ENCODE measurements at places on chromosomes 12 and 14.

DNA sequence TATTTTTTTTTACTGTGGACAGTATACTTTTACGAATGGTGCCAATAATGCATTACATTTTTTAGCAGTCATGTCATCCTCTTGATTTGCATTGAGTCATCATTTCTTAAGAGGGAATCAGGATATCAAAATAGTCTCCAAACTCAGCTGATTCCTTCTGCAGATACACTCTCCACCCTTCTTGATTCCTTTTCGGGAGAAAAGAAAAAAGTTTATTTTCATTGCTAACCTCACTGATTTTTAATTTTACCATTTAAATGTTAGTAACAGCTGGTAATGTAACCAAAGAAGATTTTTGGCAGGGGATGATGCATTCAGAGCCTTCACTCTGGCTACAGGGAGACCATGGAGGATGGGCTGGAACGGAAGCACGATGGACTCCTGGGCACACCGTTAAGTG lies 47.5 kb downstream of the MRPL42 start:
- H3K27ac ChIP-seq = no peak overlapping the region
- no peak overlapping the region for H3K4me3 ChIP-seq
- H3K27me3 ChIP-seq = no peaks in the 10 kb centered on the region
- DNase-seq = no peak

DNA sequence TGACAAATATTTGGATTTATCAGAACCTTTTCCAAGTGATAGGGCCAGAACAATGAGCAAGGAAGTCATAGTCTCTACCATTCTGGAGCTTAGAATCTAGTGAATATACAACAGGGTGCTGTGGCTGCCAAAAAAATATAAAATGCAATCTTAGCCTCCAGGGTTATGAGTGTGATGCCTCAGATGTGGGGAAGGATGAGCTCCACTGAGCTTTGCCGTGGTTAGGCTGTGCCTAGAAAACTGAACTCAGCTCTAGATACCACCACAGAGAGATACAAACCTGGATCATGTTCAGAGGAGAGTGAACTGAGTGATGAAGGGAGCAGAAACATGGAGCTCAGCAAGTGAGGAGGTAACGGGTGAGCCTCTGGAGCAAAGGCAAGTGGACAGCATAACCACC lies 138.1 kb upstream of the HIF1A start:
- H3K36me3 ChIP-seq = no peaks in the 10 kb centered on the region
- H3K27ac ChIP-seq = no peak overlapping the region
- no peak overlapping the region for H3K4me3 ChIP-seq
- H3K4me1 ChIP-seq = 0 out of 2 replicates have a peak, but pooled peaks cover 5% of the 10 kb centered on the region

- H3K27ac ChIP-seq = peak overlapping the region; percentile 94
- H3K27me3 ChIP-seq = no peaks in the 10 kb centered on the region
- peak; percentile 86 for DNase-seq
Observed at GRCh38 chr12:123119808-123120207, 31.1 kb downstream of the PITPNM2 start.

DNA sequence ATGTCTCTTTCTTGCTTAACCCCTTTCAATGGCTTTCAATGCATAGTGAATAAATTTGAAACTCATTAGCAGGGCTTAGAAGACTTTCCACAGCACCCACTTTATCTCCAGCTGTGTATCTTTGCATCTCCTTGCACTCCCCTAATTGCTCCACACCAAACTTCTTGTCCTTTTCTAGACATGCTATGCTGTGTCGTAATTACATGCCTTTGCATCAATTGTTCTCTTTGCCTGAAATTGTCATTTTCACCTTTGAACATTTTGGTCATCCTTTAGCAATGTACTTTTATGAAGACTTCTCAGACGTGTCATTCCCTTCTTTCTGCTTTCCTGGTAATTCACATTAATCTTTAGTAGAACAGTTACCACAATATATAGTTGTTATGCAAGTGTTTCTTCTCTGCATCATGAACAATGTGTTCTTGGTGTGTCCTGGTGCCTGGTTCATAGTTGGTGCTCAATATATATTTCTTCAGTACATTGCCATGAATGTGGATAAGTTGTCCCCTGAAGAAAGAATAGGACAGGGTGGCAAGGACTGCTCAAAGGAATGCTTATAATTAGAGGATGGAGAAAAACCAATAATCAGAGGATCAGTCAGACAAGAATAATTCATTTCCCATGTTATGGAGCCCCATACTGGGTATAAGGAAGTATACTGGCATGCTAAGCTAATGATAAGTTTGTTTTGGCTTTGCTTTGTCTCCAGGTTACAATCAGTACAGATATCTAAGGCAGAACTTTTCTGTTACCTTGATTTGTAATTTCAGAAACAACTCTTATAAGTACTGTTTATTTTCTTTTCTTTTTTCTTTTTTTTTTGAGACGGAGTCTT lies 27.2 kb downstream of the ARF6 start:
- H3K27me3 ChIP-seq = no peaks in the 10 kb centered on the region
- DNase-seq = no peak
- no peaks in the 10 kb centered on the region for H3K4me1 ChIP-seq
- H3K4me3 ChIP-seq = no peak overlapping the region
- no peaks in the 10 kb centered on the region for H3K36me3 ChIP-seq
- no peak overlapping the region for H3K27ac ChIP-seq

DNA sequence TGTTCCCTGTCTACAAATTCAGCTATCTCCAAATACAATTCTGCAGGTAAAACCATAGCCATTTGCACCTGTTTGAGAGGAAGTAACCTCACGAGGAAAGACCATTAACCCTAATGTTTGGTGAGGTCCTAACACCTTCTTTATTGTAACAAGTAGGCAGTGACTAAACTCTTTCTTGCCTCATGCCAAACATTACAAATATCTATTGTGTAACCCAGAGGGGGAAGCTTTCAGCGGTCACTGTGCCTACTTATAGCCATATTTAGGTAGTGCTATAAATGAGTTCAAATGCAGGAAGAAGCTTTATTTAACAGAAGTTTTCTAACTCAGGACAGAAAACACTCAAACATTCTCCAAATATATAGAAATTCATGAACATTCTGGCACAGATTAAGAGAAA lies 252.7 kb downstream of the LRFN5 start:
- DNase-seq = no peak
- H3K36me3 ChIP-seq = no peaks in the 10 kb centered on the region
- H3K4me3 ChIP-seq = no peak overlapping the region
- no peak overlapping the region for H3K27ac ChIP-seq
- no peaks in the 10 kb centered on the region for H3K27me3 ChIP-seq
- H3K4me1 ChIP-seq = no peaks in the 10 kb centered on the region

- no peak overlapping the region for H3K4me3 ChIP-seq
- no peaks in the 10 kb centered on the region for H3K27me3 ChIP-seq
- no peak overlapping the region for H3K27ac ChIP-seq
- H3K4me1 ChIP-seq = no peaks in the 10 kb centered on the region
- no peak for DNase-seq
Observed at GRCh38 chr12:93943780-93944179, 204.6 kb upstream of the PLXNC1 start.

GRCh38 chr12:121822393-121823100 lies 18.7 kb downstream of the SETD1B start:
- no peaks in the 10 kb centered on the region for H3K4me1 ChIP-seq
- H3K27ac ChIP-seq = no peak overlapping the region
- H3K27me3 ChIP-seq = no peaks in the 10 kb centered on the region
- no peak overlapping the region for H3K4me3 ChIP-seq
- no peak for DNase-seq

- no peak overlapping the region for H3K27ac ChIP-seq
- H3K27me3 ChIP-seq = no peaks in the 10 kb centered on the region
- H3K4me1 ChIP-seq = no peaks in the 10 kb centered on the region
- H3K4me3 ChIP-seq = no peak overlapping the region
- no peaks in the 10 kb centered on the region for H3K36me3 ChIP-seq
Observed at GRCh38 chr12:128137140-128137539, 129.8 kb upstream of the TMEM132C start.

GRCh38 chr12:58268069-58268468 lies 326.7 kb downstream of the ATP23 start:
- no peak overlapping the region for H3K4me3 ChIP-seq
- H3K27me3 ChIP-seq = no peaks in the 10 kb centered on the region

DNA sequence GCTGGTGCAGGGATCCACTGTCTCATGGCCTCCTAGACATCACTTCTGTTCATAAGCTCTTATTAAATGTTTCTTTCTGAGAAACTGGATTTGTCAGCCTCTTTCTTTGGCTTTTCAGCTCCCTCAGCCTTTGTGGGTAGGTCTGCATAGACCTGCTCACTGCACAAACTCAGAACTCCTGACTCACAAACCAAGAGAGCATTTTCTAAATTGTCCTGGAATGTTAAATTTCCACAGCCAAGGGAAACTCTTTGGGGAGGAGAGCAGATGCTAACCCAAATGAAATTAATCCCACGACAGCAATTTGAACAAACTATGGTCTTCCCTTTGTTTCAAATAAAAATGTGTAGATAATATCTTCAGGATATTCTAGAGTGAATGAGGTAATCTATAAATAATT lies 19.5 kb upstream of the CERS5 start:
- H3K36me3 ChIP-seq = no peaks in the 10 kb centered on the region
- no peaks in the 10 kb centered on the region for H3K27me3 ChIP-seq
- DNase-seq = no peak
- no peak overlapping the region for H3K4me3 ChIP-seq

GRCh38 chr12:26334621-26335124 lies 139.3 kb downstream of the SSPN start:
- H3K36me3 ChIP-seq = no peaks in the 10 kb centered on the region
- no peak for DNase-seq
- H3K4me3 ChIP-seq = no peak overlapping the region
- H3K27ac ChIP-seq = no peak overlapping the region

DNA sequence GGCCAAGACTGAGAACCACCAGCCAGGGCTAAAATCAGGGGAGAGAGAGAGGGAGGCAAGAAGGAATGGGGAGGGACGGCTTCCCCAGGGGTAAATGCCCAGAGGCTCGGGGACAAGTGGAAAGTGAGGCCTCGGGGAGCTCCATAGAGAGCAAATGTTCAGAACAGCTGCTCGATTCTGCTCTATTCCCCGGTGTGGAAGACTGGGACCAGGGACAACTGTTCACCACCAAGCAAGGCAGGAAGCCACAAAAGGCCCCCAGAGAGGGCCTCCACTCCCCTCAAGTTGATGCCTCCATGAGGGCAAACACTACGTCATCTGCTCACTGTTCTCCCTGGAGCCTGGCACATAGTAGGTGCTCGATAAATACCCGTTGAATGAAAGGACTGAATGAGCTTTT lies 53.5 kb downstream of the IRF2BPL start:
- no peak for DNase-seq
- no peak overlapping the region for H3K27ac ChIP-seq
- no peaks in the 10 kb centered on the region for H3K4me1 ChIP-seq
- H3K27me3 ChIP-seq = no peaks in the 10 kb centered on the region
- H3K36me3 ChIP-seq = no peaks in the 10 kb centered on the region
- no peak overlapping the region for H3K4me3 ChIP-seq

DNA sequence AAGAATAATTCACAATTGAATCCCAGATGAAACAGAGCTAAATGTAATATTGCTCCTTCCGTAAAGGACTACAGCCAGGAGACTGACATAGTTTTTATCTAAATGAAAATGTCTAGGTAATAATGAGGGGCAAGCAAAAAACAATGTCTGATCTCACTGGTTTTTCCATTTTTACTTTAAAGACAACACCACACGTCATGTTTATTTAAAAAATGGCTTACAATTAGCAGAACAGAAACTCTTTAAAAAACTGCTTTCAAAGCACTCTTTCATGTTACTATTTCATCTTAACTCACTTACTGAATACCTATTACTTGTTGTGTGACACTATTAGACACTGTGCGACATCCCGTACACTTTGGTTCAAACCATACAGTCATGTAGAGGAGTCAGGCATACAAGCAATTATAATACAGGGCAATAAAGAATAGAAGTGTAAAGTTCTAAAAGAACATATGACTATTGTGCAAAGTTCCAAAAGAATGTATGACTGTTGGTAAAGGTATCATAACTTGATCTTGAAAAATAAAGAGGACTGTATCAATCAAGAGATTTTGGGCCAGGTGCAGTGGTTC lies 9.1 kb downstream of the BTBD7 start:
- no peak overlapping the region for H3K4me3 ChIP-seq
- no peaks in the 10 kb centered on the region for H3K27me3 ChIP-seq
- H3K4me1 ChIP-seq = peaks cover 10% of the 10 kb centered on the region
- peak; percentile 10 for DNase-seq

- H3K36me3 ChIP-seq = no peaks in the 10 kb centered on the region
- no peak overlapping the region for H3K27ac ChIP-seq
- peak; percentile 64 for DNase-seq
- H3K27me3 ChIP-seq = no peaks in the 10 kb centered on the region
Observed at GRCh38 chr12:14408208-14408607, 42.7 kb downstream of the ATF7IP start.

GRCh38 chr14:76931631-76932402 lies 96.7 kb downstream of the IRF2BPL start:
- H3K27me3 ChIP-seq = no peaks in the 10 kb centered on the region
- DNase-seq = no peak
- H3K4me3 ChIP-seq = no peak overlapping the region
- peaks cover 5% of the 10 kb centered on the region for H3K4me1 ChIP-seq

DNA sequence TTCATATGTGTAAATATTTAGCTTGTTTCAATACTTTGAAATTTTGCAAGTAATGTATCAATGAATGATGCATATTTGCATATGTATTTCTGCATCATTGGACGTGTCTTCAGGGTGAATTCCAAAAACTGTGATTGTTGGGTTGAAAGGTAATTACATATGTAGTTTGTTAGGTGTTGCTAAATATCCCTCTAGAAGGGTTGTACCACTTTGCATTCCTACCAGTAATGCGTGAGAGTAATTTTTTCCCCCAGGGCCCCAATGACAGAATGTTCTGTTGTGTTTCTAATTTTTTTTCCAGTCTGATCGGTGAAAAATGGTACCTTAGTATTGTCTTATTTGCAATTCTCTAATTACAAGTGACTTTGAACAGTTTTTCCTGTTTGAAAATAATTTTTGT lies 408.9 kb downstream of the NAV3 start:
- H3K4me3 ChIP-seq = no peak overlapping the region
- DNase-seq = no peak
- no peaks in the 10 kb centered on the region for H3K27me3 ChIP-seq
- no peaks in the 10 kb centered on the region for H3K4me1 ChIP-seq

DNA sequence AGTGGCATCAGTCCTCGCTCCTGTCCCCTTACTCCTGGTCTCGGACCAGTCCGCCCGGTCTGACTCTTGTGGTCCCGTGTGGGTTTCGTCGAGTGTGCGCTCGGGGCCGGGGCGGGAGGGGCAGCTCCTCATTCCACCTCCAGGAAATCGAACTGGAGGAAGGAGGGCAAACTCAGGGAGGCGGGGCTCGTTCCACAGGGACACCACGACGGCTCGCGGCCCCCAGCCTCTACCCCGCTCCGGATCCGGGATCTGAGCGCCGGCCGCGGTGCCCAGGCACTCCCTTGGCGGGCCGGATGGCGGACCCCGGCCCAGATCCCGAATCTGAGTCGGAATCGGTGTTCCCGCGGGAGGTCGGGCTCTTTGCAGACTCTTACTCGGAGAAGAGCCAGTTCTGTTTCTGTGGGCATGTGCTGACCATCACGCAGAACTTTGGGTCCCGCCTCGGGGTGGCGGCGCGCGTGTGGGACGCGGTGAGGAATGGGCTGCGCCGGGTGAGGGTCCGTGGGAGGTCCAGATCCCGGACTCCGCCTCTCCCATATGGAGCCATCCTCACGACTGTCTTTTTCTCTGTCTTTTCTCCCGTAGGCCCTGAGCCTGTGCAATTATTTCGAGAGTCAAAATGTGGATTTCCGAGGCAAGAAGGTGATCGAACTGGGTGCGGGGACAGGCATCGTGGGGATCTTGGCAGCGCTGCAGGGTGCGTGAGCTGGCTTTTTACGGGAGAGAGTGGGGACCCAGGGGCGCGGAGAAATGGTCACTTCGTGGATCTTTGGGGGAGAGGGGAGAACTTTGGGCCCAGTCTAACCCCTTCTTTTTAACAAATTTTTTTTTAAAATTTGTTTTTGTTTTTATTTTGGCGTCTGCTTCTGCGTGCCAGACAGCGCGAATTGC lies at the start of gene EEF1AKMT3:
EEF1AKMT3 (plus strand) TSS at position 186 of the 894 bp plus-strand sequence; CDS start at position 297, 111 bp downstream.
- no peaks in the 10 kb centered on the region for H3K36me3 ChIP-seq
- H3K27ac ChIP-seq = peak within 1 kb of the TSS; percentile 95
- H3K4me3 ChIP-seq = peak within 1 kb of the TSS; percentile 97
- DNase-seq = peak; percentile 33
- H3K27me3 ChIP-seq = no peaks in the 10 kb centered on the region
